ENCODE measurements at places on chromosomes 5 and 9. TPM values are rescaled to one million over a fixed set of nuclear protein-coding genes. Genes with fewer than 3 reads are reported as not detected.

GRCh38 chr5:43412644-43413043 is 453 bp upstream of the CCL28 start:
- DNase-seq = no peak

Gene SERF1A
- 6.2 TPM for total RNA-seq

Gene GFRA3
- not detected for total RNA-seq

Gene FAM221B
- total RNA-seq = not detected

Gene PHAX
- 32.5 TPM for total RNA-seq

DNA sequence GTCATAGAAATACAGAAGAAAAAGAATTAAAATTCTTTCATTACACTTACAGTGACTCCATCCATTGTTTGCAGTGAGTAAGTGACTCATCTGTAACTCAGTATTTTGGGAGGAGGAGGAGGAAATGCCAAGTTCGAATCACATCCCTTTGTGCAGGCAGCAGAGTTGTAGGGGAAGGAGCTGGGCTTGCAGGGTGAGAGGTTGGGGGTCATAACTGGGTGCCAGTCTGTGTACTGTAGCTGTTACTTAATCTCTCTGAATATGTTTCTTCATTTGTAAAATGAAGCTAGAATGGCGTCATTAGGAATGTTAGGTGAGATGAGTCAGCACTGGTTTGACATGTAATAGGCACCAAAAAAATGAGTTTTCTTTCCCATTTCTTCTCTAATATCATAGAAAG is 235.7 kb upstream of the ADAMTSL1 start:
- no peak for DNase-seq

GRCh38 chr9:126957687-126958053 is 43.1 kb downstream of the RALGPS1 start:
- no peak for DNase-seq

GRCh38 chr5:171264843-171265242 is 44.2 kb upstream of the TLX3 start:
- no peak for DNase-seq

DNA sequence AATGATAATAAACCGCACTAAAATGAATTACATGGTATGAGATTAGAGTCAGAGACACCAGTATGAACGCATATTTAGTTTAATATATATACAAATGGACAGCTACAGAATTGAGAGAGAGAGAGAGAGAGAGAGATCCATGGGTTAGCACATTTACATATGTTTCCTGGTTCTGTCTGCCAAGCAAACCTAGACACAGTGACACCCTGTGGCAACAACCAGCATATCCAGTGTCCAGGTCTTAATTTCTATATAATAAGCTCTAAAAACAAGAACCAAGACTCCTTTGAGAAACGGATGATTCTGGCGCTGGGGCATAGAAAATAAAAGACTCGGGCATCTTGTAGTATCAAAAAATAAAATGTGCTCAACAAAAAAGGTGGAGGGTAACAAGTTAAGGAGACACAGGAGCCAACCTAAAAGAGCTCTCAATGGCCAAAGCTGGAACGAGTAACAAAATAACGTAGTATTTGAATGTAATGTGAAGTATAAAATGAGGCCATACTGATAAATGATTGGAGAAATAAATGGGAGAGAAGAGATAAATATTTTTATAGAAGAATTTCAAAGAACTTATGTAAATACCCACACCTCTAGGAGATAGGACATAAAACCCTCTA is 84.5 kb downstream of the RFX3 start:
- DNase-seq = no peak

Gene GPR150
- total RNA-seq = 0.32 TPM

DNA sequence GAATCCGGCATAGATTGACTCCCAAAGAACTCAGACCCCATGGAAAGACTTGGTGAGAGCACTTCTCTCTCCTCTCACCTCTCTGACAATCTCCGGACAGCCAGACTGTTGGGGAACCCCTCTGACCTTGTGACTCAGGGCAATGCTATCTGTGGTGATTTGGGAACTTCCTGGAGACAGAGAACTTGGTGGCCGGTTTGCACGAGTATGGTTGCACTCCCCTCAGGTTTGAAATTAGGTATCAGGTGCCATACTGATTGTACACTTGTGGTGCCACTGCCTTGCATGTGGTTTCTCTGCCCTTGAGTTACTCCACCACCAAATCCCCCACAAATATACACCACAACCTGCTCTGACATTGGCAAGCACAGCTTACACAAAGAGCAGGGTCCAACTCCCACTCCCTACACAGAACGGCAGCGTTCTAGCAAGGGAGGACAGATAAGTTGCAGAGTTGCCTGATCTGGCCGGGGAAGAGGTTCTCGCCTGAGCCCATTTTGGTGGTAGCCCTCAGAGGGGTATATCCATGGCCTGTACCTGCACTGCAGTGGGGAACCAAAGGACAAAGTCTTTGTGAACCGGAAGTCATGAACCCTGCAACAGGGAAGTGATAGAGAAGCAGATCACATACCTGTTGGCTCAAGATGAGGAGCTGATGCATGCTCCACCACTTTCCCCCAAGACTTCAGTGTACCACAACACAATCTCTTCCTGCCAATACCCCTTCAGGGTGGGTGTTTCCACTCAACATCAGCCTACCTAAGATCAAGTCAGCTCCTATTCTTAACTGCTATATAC is 255.1 kb downstream of the MCTP1 start:
- DNase-seq = no peak

- DNase-seq = no peak
Measured at GRCh38 chr5:136133222-136133921, 727 bp downstream of the SMAD5 start.

Gene SMIM15
- total RNA-seq = 41.1 TPM

Gene FAM169A
- 0.16 TPM for total RNA-seq

DNA sequence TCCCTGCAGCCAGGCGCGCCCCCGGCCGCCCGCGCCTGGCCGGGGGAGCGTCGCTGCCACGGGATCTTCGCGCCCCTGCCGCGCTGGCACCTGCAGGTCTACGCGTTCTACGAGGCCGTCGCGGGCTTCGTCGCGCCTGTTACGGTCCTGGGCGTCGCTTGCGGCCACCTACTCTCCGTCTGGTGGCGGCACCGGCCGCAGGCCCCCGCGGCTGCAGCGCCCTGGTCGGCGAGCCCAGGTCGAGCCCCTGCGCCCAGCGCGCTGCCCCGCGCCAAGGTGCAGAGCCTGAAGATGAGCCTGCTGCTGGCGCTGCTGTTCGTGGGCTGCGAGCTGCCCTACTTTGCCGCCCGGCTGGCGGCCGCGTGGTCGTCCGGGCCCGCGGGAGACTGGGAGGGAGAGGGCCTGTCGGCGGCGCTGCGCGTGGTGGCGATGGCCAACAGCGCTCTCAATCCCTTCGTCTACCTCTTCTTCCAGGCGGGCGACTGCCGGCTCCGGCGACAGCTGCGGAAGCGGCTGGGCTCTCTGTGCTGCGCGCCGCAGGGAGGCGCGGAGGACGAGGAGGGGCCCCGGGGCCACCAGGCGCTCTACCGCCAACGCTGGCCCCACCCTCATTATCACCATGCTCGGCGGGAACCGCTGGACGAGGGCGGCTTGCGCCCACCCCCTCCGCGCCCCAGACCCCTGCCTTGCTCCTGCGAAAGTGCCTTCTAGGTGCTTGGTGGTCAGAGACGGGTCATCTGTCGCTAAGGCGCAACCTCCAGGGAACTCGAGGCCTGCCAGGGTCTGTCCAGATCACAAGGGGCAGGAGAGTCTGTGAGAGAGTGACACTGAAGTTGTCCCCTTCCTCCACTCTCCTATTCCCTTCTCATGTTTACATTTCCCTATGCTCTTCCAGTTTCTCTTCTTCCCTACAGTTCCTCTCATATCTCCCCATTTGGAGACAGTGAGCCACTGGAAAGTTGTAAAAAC is 1.3 kb downstream of the GPR150 start:
- no peak for DNase-seq

- DNase-seq = no peak
Measured at GRCh38 chr5:137560420-137560819, 61.3 kb upstream of the SPOCK1 start.

Gene GABRP
- total RNA-seq = 0.19 TPM

Gene OR1Q1
- not detected for total RNA-seq

Gene ANAPC2
- 39.3 TPM for total RNA-seq

GRCh38 chr5:164119806-164120447 is 614.5 kb downstream of the MAT2B start:
- DNase-seq = no peak

DNA sequence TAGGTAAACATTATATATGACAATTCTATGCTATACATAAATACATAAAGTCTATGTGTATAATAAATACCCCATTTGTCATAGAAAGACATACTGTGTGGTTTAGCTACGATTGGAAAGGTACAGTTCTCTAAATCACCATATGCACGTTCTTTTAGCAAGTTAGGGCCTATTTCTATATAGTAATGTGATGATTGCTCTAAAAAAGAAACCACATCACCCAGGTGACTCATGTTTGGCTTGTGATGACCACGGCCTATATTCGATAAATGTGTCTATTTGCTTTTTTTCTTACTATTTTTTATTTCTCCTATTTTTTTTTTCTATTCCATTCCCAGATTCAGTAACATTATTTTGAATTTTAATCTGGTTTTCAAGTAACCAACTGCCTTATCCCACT is 34.7 kb downstream of the RETREG1 start:
- no peak for DNase-seq

- no peak for DNase-seq
Measured at GRCh38 chr5:58090704-58091103, 369.2 kb downstream of the PLK2 start.

GRCh38 chr9:27471789-27472188 is 52.3 kb upstream of the IFNK start:
- DNase-seq = no peak

Gene KIF3A
- 5.2 TPM for total RNA-seq

Gene GPR151
- not detected for total RNA-seq

Gene FOXD4L4
- total RNA-seq = not detected

Gene TICAM2
- total RNA-seq = 6.3 TPM

GRCh38 chr5:81506900-81507588 is 113.1 kb upstream of the ACOT12 start:
- no peak for DNase-seq

Gene AFAP1L1
- 49.3 TPM for total RNA-seq

DNA sequence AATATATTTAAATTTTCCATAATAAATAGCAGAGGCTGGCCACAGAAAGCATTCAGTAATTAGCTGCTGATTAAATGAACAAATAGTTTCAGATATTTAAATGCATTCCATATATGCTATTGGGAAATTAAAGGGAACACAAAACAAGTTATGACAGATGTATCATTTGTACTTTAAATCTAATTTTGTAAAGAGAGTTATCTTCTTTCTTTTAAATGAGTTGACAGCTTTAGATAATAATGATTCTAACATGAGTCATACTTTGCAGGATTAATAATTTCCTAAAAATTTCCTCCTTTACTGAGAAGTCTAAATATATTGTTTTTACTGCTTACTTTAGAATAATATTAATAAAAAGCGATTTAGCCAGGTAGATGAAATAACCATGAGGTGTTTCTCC is 320.1 kb downstream of the ADAMTS6 start:
- DNase-seq = no peak

DNA sequence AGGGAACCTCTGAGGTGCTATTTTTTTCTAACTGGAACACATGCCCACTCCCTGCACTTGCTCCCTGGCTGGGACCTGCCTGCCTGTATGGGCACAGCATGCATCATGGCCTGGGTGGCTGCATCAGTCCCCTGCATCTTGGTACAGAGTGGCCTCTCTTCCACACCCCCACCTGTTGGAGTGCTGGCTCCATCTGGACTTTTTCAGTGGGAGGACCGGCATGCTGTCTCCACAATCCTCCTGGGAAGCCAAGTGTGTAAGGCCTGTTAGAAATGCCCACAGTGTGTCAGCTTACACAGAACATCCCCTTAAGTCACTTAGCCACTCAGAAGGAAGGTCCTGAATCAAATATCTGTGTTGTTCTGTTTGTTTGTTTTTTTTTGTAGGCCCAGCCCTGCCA is 102.9 kb downstream of the MARCHF3 start:
- no peak for DNase-seq

GRCh38 chr9:38761999-38762398 is 42.1 kb upstream of the FAM240B start:
- no peak for DNase-seq

GRCh38 chr9:90432951-90433350 is 209.7 kb downstream of the DIRAS2 start:
- DNase-seq = no peak

- DNase-seq = no peak
Measured at GRCh38 chr9:16870596-16871335, at the start of gene BNC2. Gene BNC2 (minus strand): TSS chr9:16870670. CDS start chr9:16870648, 22 bp downstream.

DNA sequence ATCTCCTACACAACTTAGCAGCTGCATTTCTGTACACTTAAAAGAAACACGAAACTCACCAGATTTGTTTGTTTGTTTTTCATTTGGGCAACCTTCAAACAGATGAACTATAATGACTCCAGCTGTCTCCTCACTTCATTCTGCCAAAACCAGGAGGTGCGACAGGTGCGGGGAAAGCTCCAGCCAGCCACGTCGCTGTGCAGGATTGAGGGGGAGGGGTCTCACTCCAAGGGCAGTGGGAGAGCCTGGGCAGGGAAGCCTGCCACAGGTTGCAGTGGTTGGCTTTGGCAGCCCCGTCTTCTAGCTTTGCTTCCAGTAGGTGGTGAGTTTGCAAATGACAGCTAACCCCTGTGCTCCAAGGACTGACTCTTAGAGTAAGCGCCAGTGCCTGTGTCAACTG is 215.8 kb downstream of the CEMIP2 start:
- DNase-seq = no peak

GRCh38 chr9:114954956-114955582 is 24.7 kb upstream of the TNFSF8 start:
- DNase-seq = no peak

Gene PCDHB13
- 2.8 TPM for total RNA-seq

GRCh38 chr9:95952471-95952870 is 77.0 kb downstream of the ERCC6L2 start:
- DNase-seq = no peak

DNA sequence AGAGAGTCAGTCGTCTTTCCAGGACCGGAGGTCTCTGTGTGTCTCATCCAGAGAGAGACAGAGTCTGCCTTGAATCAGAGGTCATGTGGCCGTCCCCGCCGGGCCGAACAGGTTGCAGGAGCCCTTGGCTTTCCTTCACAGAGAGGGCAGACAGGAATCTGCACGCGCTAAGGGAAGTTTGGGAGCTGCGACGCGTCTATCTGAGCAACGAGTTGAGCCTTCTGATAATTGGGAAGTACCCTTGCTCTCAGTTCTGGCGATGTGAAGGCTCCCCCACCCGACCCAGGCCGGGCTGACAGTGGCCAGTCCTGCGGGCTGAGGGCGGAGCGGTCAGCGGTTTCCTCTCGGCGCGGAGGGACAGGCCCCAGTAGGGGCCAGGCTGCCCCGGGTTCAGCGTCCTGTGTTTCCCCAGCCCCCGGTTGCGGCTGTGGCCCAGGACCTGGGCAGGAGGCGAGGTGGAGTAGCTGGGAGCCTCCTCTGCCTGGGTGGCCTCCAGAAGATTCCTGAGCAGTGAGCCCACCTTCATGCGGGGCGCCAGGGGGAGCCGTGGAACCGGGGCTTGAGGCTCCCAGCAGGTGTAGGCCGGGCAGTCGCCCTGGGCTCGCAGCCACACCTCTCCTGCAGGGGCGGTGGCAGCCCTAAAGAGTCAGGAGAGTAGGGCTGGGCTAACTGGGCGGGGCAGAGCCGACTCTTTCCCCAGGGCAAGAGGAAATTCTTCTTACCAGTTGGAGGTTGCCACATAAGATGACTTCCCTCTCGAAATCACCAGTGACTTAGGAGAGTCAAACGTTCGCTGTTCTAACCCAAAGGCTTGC is 13.9 kb downstream of the NR2F1 start:
- no peak for DNase-seq

Data from mesenteric fat pad (tissue), 1 donor.